ENCODE measurements at places on chromosomes 11 and 22.

DNA sequence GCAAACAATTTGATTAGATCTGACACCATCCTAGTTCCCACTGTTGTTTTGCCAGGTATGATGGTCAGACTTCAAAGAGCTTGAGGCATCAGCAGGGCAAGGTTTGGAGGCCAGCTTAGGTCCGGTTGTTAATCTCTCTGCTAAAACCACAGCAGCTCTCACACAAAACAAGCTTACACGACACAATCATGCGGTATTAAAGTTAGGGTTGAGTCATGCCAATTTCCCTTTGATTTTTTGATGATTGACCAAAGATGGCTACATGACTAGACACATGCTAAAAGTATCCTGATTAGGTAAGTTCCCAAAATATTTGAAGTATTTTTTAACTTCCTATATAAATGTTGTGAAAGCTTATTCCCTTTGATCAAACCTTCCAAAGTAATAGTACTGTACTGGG lies 145.9 kb downstream of the ELP4 start:
- peak; percentile 72 for DNase-seq

GRCh38 chr11:5922749-5923426 lies 19.2 kb upstream of the OR56A3 start:
- no peak for DNase-seq

DNA sequence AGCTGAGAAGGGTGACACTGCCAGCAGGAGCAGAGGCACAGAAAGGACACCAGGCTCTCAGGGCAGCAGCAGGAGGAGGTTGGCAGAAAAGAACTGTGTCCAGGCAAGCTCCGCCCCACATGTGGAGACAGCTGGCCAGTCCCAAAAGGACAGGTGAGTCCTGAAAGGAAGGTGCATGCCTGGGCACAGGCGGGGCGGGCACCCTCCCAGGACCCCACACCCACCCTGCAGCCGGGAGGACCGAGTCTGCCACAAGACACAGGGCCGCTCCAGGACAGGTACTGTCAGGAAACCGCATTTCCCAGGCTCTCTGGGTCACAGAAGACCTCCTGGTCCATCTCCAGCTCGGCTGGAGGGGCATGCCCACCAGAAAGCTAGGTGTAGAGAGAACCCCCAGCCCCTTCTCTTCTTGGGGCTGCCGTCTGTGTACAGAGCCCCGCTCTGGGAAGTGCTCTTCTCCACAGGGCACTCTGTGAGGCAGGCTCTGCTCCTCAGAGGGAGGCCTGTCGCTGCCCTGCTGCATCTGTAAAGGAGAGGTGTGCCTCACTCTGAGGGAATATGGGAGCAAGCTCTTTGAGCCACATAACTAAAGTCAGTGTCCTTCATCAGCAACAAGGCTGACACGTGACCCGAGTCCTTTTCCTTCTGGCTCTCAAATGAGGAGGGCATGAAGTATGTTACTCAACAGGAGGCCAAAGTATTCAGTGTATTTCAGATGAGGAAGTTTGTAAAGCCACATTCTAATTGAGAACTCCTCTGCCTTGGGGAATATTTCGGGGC lies 50.5 kb downstream of the CLTCL1 start:
- no peak for DNase-seq

GRCh38 chr11:76382209-76382608 lies 1.1 kb downstream of the GVQW3 start:
- no peak for DNase-seq

DNA sequence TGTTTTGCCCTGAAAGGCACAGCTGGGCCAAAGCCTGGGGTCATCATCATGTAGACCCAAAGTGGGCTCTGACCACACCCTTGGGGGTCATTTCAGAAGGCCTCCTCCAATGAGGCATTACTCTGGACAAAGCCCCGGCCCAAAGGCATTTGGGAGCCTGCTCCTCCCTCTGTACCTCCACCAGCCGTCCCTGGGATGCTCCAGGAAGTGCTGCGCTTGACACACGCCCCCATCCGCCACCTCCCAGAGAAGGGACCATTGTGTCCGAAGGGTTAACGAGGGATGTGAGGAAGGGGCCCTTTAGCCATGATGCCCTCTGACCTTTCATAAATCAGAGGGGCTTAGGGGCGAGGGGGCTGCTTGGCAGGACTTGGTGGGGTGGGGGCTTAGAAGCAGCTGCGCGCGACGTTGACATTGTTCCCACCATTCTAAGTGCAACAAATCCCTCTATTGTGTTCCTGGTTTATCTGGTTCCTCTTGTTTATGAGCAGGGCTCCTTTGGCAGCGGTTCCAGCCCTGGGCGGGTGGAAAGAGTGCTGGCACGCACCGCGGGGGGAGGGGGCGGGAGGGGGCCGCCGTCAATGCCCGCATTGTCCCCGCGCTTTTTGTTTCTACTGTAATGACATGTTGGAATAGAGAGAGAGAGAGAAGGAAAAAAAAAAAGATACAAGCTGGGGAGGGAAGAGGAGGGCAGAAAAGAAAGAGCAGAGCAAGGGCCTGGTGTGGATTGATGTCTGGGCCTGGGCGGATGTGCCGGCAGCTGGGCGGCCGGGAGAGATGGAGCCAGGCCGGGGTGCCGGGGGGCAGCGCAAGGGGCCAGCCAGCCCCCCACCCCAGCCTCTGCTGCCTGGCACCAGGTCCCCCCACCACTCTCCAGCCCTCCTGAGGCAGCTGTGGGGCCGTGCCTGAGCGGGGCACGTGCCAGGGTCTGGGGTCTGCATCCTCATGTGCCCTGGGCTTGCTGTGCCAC lies 32.1 kb upstream of the SOX10 start:
- no peak for DNase-seq

GRCh38 chr11:18671246-18671645 lies 27.3 kb upstream of the TMEM86A start:
- no peak for DNase-seq

GRCh38 chr11:84594602-84595001 lies 1032.5 kb downstream of the DLG2 start:
- no peak for DNase-seq

- DNase-seq = no peak
Measured at GRCh38 chr11:43547889-43548381, 132.6 kb upstream of the HSD17B12 start.

DNA sequence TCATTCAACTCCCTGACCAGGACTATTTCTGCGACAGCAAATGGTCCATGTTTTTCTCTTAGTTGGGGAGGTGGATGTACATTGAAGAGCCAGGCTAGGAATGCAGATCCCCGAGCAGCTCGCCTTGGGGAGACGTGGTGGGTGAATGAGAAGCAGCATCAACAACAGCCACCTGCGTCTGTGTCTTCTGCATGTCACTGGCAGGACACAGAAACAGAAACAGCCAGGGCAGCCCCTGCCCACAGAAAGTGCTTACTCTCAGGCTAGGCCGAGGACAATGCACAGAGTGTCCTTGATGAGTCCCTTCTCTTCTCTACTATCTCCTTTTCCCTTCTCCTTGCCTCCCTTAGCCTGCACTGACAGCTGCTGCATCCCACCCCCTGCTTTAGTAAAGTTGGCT lies 541.9 kb upstream of the CADM1 start:
- no peak for DNase-seq

GRCh38 chr11:111454561-111455192 lies 57.5 kb downstream of the BTG4 start:
- peak; percentile 32 for DNase-seq

GRCh38 chr11:10544491-10545465 lies 3.8 kb upstream of the RNF141 start:
- no peak for DNase-seq

GRCh38 chr11:107704451-107704850 lies 7.4 kb downstream of the SLN start:
- peak; percentile 43 for DNase-seq

- DNase-seq = no peak
Measured at GRCh38 chr22:50302564-50302963, 4.9 kb downstream of the PLXNB2 start.

- no peak for DNase-seq
Measured at GRCh38 chr22:31139066-31139465, 1.2 kb downstream of the PLA2G3 start.

DNA sequence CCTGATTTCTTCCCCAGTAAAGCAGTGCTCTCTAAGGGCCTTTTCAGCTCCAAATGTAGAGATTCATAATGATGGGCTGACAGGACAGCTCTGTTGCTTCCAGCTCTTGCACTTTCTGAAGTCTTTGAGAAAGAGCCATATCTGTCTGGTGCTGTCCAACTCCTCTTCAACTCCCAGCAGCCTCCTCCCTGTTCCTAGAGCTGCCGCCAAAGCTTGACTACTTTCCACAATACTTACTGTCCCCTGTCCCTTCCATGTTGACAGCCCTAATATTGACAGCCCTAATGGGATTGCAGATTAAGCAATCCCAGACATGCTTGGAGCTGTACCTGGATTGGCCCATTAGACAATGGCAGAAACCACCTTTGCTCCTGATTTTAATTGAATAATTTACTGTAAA lies 29.6 kb downstream of the INSC start:
- no peak for DNase-seq

All from SJSA1 (cell line).